ENCODE measurements at places on chromosomes 1 and 21. TPM values are rescaled to one million over a fixed set of nuclear protein-coding genes. Genes with fewer than 3 reads are reported as not detected.

GRCh38 chr1:63124666-63125191, 197.6 kb upstream of the FOXD3 start:
- no peak for DNase-seq
- no peak overlapping the region for H3K27ac ChIP-seq
- no peaks in the 10 kb centered on the region for H3K36me3 ChIP-seq
- H3K27me3 ChIP-seq, result peaks cover 14% of the 10 kb centered on the region
- no peaks in the 10 kb centered on the region for H3K4me1 ChIP-seq

Gene PROK1
- not detected for total RNA-seq

Gene IL6R
- total RNA-seq, result 9.3 TPM

DNA sequence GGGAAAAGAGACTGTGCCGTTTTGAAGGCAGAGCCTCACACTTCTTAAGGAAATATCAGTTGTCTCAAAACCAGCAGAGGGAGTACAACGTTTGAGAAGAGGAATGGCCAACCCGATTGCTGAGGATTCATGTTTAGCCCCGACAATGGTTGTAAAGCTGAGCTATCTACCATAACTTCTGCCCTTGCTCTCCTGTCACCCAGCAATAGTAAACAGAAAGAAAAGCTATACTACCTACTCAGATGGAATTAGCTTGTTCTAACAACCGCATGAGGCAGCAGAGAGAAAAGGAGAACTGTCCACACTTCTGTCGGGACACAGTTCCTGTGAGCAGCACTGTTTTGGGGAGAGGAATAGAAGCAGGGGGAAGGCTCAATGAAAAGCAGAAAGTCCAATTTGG, 91.2 kb downstream of the SLC45A1 start:
- H3K4me1 ChIP-seq, result peaks cover 68% of the 10 kb centered on the region
- DNase-seq, result peak; percentile 37
- H3K4me3 ChIP-seq, result peak overlapping the region; percentile 5
- H3K36me3 ChIP-seq, result peaks cover 68% of the 10 kb centered on the region
- no peaks in the 10 kb centered on the region for H3K27me3 ChIP-seq
- H3K27ac ChIP-seq, result peak overlapping the region; percentile 78

DNA sequence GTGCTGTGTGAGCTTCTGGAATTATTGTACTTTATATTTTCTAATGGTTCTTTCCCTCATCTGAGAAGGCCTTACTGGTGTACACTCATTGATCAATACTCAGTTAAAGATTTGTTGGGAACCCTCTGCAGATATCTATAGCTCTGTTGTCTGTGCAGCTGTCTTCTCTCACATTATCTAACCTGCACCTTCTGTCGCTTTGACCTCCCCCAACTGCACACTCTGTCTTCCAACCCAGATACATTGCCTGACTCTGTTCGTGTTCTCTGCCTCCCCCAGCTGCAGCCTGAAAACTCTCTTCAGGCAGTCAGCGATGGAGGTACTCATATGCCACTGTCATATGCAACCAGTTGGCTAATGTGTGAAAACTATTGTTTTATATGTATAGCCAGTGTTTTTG, 334.3 kb downstream of the NCAM2 start:
- H3K27me3 ChIP-seq, result no peaks in the 10 kb centered on the region
- no peak overlapping the region for H3K27ac ChIP-seq
- DNase-seq, result no peak
- H3K4me3 ChIP-seq, result no peak overlapping the region
- no peaks in the 10 kb centered on the region for H3K4me1 ChIP-seq
- no peaks in the 10 kb centered on the region for H3K36me3 ChIP-seq

- peaks cover 10% of the 10 kb centered on the region for H3K27me3 ChIP-seq
- DNase-seq, result no peak
- H3K4me3 ChIP-seq, result no peak overlapping the region
- no peaks in the 10 kb centered on the region for H3K36me3 ChIP-seq
- no peak overlapping the region for H3K27ac ChIP-seq
- H3K4me1 ChIP-seq, result no peaks in the 10 kb centered on the region
Measured at GRCh38 chr1:201584471-201585092, 45.7 kb downstream of the NAV1 start.

Gene PGLYRP4
- not detected for total RNA-seq

DNA sequence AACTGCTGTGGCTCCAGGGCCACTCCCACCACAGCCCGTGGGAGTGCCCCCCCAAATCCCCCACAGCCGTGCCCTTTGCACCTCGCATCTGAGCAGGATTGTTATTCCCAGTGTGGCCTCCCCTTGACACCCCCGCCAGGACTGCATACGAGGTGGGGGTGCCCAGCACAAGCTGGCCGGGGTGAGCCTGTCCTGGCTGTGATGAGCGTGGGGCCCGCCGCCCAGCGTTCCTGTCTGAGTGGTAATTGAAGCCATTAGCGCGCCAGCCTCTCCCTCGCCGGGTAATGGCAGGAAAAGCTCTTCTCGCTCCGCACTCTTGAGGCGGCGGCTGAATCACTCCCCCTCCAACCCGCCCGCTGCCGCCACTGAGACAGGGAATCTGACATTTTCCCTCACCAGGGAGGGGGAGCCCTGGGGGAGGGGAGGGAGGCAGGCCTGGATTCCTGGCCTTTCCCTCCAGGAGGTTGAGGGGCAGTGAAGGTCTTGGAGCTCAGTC, 27.7 kb downstream of the PTPRF start:
- DNase-seq, result no peak
- no peaks in the 10 kb centered on the region for H3K36me3 ChIP-seq
- H3K27me3 ChIP-seq, result no peaks in the 10 kb centered on the region

- no peak overlapping the region for H3K27ac ChIP-seq
- no peak for DNase-seq
- peaks cover under 1% of the 10 kb centered on the region for H3K27me3 ChIP-seq
- H3K36me3 ChIP-seq, result no peaks in the 10 kb centered on the region
- H3K4me3 ChIP-seq, result no peak overlapping the region
Measured at GRCh38 chr1:230541306-230541705, 101.0 kb upstream of the COG2 start.

DNA sequence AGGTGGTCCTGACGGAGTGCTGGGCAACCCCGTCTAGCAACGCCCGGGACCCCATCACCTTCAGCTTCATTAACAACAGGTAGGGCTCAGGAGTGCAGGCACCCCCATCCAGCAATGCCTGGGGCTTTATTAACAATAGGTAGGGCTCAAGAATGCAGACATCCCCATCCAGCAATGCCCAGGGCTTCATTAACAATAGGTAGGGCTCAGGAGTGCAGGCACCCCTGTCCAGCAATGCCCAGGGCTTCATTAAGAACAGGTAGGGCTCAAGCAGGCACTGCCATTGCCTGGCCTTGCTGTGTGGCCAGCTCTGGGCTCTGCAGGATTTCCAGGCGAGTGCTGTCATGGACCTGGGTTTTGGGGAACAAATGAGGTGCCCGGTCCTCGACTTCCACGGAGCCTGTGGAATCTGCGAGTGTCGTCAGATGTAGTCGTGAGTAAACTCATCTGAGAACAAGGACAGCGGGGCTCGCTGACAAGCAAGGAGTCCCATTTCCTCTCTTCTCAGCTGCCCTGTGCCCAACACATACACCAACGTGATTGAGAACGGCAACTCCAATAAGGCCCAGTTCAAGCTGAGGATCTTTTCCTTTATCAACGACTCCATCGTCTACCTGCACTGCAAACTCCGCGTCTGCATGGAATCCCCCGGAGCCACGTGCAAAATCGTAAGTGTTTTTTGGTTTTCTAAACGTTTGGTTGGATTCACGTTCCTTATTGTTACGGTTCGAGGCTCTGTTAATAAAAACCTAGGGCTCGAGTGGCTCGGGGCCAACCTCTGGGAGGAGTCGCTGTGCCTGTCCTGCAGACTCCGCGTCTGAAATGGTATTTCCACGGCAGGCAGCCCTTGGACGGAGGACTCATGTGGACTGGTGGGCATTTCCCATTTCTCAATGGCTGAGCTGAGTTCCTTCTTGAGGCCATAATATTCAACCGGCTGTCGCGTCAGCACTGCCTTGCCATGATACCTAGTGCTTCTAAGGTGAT, 56.3 kb downstream of the UMODL1 start:
- H3K4me3 ChIP-seq, result no peak overlapping the region
- peaks cover 12% of the 10 kb centered on the region for H3K27me3 ChIP-seq
- H3K4me1 ChIP-seq, result peaks cover 25% of the 10 kb centered on the region

Data from activated CD4-positive, alpha-beta T cell treated with anti-CD3 and anti-CD28 coated beads, Interleukin-2, amount 10 ng/mL, durations not matched to agents 7 days and 5 days (primary cell).